T-helper 9 cell (primary cell): ENCODE measurements at places on chromosomes 3 and 15.

DNA sequence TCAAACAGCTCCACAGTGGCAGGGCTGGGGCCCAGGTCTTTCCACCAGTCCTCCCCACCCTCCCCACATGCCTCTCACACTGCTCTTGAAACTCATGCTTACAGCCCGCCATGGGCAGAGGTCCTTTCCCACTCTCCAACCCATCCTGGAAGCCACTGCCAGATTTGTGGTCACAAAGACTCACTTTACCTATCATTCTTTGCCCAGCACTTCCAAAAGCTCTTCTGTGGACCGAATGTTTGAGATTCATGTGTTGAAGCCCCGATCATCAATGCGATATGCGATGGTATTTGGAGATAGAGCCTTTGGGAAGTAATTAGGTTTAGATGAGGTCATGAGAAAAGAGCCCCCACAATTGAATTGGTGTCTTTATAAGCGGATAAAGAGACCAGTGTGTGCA is 247.8 kb downstream of the VPS13C start:
- DNase-seq, result no peak

DNA sequence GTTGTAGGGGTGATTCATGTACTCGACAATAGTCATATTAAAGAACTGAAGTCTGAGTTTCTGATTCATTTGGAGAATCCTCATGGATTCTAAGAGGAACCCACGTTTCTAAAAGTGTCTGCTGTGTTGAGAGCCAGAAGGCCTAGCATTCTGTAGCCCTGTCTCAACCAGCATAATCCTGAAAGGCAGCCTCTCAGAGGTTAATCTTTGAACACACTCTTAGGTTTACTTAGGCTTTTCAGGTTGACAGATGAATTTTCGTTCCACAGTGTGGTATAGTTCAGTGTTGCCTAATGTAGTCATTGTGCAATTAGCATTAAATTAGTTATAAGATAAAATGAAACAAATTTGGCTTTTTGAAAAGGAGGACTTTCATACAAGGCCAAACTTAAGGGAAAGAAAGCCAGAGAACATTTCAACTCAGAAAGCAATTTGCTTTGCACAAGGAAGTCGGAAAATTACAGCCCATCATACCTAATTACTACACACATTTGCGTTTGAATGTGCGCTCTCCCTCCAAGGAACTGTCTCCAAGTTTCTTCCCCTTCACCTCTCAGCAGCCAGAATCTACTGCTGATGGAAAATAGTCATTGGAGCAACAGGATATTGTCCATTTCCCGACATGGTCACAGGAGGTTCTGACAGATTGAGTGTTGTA is 42.0 kb downstream of the AGBL1 start:
- DNase-seq, result no peak

DNA sequence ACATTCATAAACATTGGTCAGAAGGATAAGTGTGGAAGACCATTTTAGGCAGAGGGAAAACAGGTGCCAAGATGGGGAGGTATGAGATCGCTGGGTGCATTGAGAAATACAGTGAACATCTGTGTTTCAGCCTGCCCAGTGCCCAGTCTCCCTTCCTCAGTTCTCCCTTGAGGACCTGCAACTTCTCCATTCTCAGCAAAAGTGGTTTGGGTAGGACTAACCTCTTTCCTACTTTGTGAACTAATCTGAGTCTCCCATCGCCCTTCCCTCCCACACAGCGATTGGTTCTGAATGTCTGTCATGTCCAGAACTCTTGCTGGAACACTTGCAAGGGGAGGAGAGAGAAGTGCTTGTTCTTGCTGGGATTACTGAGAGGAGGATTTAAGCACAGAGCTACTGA is 10.9 kb upstream of the CCNL1 start:
- DNase-seq, result no peak

GRCh38 chr3:64681827-64682226 is 6.0 kb downstream of the ADAMTS9 start:
- no peak for DNase-seq

DNA sequence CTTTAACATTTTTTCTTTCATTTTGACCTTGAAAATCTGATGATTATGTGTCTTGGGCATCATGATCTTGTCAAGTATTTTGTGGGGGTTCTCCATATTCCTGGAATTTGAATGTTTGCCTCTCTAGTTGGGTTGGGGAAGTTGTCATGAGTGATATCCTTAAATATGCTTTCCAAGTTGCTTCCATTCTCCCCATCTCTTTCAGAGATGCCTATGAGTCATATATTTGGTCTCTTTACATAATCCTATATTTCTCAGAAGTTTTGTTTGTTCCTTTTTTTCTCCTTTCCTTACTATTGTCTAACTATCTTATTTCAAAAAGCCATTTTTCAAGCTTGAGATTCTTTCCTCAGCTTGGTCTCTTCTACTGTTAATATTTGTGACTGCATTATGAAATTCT is 69.0 kb upstream of the CCDC80 start:
- no peak for DNase-seq

DNA sequence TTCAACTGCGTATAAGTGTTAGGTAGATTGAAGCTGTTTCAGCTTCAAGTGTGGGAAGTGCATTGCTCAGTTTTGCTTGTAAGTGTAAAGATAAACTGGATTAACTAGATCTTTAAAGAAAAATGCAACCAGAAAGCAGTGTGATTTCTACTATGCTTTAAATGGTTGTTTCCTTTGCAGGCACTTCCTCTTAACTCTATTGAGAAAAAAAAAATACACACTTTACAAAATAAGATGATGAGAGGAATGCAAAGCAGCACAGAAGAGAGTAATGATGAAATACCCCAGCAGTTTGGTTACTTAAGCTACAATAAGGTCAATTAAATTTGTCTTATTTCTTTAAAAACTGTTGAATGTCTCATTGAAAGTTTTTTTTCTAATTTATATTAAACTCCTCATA is 40.8 kb downstream of the DPH6 start:
- DNase-seq, result no peak

- peak; percentile 22 for DNase-seq
These were observed 33.1 kb downstream of the GRK7 start for GRCh38 chr3:141796081-141796888.

GRCh38 chr15:82535566-82536408 is 4.5 kb downstream of the RPS17 start:
- no peak for DNase-seq

DNA sequence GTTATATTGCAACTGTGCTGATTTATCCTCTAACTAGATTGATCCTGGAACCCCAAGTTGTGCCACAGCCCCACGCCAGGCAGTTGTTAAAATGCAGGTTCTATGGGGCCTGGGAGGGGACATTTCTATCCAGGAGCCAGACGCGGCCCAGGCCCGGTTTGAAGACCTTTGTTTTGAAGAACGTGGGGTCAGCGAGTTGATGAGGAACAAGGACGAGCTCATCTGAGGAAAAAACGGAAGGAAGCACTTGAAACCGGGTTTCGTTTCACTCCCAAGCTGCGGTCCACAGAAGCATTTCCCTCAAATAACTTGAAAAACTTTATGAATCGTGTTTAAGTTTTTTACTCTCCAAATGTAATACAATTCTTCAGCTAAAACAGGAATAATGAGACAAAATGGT is 76.4 kb downstream of the CHSY1 start:
- no peak for DNase-seq

GRCh38 chr3:41200669-41201021 is 1.3 kb downstream of the CTNNB1 start:
- peak; percentile 3 for DNase-seq

- DNase-seq, result no peak
These were observed 472.7 kb upstream of the NR2F2 start for GRCh38 chr15:95857758-95858157.

DNA sequence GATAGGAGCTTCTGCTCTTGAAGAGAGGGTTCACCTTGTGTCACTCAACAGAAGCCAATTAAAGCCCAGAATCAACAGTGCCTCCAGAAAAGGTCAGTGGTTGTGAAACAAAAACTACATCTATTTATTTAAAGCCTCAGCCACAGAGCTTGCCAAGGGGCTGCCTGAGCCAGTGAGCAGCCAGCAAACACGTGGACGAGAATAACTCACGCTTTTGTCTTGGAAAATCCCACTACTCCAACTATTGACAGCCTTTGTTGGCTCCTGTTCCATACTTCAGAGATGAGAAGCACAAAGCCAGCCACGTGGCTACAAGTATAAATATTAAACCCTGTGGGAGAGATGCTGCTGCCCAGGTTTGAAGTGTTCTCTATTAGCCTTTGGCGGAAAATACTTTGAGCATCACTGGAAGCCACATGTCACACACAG is 10.3 kb downstream of the GPR156 start:
- DNase-seq, result no peak

- DNase-seq, result no peak
These were observed 120.7 kb downstream of the NSUN3 start for GRCh38 chr3:94183551-94183950.

- no peak for DNase-seq
These were observed 17.5 kb upstream of the BCHE start for GRCh38 chr3:165854696-165855095.

DNA sequence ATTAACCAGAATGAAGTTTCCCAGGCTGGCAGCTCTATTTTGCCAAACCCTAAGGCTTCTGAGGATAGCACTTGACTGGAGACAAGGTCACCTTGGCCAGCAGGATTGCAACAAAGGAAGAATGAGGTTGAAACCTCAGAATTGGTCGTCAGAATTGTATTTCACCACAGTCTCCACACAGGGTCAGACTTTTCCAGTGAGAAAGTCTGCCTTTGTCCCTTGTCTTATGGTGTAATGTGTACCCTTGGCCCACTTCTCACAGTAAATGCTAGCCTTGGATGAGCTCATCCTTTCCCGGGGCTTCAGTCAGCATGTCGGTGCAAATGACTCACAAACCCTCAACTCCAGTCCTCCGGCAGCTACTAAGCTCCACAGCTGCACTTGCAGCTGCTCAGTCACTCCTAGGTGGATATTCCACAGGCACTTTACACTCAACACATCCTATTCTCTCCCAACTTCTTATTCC is 19.7 kb downstream of the SSR3 start:
- DNase-seq, result no peak

GRCh38 chr15:47516972-47517371 is 200.3 kb upstream of the SEMA6D start:
- no peak for DNase-seq

DNA sequence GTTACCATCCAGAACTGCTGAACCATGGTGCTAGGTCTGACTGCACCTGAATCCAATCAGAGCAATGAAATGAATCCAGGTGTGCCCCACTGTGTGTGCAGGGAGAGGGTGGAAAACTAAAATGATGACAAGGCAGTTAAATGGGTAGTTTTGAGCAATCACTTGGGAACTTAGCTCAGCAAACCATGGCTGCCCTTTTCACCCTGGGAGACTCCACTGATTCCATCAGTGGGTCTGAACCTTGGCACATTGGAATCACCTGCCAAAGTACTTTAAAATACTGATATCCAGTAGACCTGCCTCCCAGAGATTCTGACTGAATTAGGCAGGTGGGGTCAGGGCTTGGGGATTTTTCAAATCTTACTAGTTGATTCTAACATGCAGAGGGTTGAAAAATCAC is 59.8 kb upstream of the USP3 start:
- no peak for DNase-seq

DNA sequence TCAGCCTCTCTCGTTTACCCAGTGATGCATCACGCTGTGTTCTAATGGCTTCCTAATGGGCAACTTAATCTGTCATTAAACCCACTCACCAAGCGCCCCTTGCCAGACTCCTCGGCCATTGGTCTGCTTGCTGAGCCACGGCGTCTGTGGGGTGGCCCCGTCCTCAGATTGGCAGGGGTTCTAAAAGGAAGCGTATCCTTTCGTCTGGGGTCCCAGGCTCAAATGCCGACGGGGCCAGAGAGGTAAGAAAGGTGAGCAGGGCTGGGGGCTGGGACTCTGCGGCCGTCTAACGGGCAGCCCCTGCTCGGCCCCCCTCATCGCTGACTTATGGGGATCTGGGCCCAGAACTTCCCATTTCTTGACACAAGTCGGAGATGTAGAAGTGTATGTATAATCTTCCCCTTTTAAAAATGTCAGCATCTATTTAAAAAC is 315.1 kb upstream of the PROK2 start:
- DNase-seq, result no peak

DNA sequence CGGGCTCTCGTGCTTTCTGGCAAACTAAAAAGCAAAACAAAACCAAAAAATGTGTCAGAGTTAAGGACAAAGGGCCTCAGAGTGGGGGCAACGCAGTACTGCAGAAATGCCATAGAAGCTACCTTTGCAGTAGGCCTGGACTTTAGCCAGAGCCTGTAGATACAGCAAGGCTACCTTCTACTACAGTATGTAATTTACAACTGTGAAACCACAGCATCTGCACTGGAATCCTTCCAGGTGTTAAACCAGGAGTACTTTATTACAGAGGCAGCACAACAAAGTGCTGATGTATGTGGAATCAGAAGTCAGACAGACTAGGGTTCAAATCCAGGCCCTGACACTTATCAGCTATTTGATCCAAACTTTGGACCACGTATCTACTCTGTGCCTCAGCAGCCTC is 34.9 kb downstream of the RUBCN start:
- no peak for DNase-seq

GRCh38 chr15:30865257-30865656 is 38.5 kb upstream of the FAN1 start:
- DNase-seq, result no peak

- no peak for DNase-seq
These were observed 46.8 kb downstream of the CMTM6 start for GRCh38 chr3:32455609-32456428.

DNA sequence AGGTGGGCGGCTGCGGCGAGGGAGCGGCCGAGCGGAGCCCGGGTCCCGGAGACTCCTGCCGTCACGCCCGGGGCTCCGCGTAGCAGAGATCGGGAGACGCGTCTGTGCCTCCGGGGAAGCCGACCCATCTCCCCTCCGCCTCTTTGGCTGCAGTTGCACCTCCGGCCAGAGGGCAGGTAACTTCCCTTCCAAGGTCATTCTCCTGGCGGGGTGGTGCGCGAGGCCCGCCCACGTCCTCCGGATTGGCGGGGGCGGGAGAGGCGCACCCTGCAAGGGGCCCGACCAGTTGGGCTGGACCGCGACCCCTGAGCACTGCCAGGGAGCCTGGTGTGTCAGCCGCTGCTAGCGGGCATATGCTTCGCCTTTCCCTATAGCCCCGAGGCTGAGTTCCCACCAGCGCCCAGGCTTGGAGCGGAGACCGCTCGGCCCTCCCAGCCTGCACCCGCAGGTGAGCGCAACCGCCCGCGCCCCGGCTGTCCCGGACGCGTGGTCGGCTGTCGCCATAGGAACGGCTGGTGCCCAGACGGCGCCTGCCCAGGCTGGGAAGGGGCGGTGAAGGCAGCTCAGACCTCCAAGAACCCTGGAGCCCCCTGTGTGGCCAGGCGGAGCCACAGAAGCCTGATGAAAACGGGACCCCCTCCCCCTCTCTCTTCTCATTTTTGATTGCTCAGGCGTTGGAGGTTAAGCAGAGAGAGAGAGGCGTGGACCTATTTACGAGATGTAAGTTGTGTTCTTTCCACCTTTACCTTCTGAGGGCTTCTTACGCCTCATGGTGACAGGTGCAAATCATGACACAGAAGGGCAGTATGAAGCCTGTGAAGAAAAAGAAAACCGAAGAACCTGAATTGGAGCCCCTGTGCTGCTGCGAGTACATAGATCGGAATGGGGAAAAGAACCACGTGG is 453 bp downstream of the ZDHHC23 start:
- peak; percentile 16 for DNase-seq
